ENCODE measurements at places on chromosomes 3 and 15.

DNA sequence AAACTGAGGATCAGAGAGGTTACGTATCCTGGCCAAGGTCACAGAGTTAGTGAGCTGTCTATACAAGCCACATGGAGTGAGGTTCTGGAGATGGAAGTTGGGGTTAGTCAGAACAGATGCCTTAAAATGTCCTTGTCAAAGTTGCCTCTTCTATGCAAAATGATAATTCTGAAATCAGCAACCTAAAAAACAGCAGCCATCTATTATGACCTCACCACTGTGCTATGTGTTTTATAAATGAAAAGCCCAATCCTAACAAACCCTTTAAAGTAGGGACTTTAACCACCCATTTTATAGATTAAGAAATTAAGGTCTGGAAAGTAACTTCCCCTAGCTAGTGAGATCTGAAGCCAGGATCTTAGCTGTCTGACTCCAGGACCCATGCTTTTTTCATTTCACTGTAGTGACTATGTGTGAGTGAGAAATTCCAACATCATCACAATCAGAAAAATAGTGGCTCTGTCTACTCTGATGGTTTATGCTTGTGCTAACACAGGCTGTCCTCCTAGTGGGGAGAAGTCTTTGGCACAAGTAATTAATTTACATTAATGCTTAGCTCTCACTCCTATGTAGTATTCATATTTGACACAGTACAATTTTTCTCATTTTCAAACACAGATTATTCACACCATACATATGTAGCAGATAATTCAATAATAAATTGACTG is 143.6 kb downstream of the ANO10 start:
- no peak for DNase-seq

GRCh38 chr15:22960556-22960955 is 19.6 kb downstream of the CYFIP1 start:
- DNase-seq: no peak

GRCh38 chr3:47054412-47054811 is 74.9 kb downstream of the NBEAL2 start:
- DNase-seq: no peak

- no peak for DNase-seq
Observed at GRCh38 chr15:63073497-63074172, 31.1 kb downstream of the TPM1 start.

DNA sequence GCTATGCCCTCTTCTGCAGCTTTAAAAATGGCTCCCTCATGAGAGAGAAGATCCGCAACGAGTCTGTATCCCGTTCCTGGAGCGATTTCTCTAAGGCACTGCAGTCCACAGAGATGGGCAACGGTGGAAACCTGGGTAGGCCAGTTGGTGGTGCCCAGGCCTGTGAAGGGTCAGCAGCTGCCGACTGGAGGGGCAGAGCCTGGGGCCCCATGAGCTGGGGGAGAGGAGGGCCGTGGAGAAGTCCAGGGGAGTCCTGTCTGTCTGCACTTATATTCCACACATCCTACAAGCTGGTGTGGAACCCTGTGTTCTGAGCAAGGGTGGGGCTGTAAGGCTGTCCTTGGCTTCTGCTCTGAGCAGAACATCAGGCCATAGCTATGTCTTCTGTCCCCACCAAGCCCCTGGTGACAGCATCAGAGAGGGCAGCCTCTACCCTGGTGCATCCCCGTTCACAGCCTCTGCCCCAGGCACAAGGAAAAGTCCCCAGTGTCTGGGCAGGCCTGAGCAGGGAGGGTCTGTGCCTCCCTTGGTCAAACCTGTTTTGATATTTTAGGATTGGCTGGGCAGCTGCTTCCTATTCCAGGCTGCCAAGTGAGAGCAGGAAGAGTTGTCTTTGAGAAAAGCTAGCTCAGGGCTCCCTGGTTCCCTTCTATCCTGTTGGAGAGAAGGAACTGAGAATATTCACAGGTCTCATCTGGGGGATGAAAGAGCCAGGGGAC is 29.7 kb downstream of the XYLB start:
- no peak for DNase-seq

DNA sequence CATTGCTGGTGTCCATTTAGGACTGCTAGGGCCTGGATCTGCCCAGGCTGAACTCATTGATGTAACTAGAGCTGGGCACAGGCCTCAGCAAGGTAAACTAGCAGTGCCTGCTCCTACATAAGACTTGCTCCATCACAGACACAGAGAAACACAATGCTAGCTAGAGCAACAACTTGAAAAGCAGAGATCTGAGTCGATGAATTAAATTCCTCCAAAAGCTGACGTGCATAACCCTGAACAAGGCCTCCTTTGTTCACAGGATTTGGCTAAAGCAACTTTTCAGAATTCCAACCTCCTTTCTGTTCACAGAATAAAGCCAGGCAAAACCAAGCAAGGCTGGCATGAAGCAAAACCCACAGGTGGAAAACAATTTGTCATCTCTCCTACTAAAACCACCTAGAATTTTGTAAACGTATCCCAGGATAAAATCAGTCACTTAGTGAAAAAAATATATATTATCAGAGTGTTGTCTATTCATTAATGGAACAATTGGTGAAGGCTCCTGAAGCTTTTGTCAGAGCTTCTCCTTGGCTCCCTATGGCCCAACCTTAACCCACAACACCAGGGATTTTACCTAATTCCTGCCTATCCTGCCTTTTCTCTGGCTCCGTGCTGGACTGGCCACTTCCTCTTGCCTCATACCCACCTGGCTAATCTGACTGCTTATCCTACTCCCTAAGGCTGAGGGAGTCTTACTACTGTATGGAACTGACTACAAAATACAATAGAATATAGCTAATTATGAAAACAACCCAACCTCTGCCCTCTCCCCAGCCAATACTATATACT is 39.9 kb downstream of the PLCH1 start:
- DNase-seq: no peak

DNA sequence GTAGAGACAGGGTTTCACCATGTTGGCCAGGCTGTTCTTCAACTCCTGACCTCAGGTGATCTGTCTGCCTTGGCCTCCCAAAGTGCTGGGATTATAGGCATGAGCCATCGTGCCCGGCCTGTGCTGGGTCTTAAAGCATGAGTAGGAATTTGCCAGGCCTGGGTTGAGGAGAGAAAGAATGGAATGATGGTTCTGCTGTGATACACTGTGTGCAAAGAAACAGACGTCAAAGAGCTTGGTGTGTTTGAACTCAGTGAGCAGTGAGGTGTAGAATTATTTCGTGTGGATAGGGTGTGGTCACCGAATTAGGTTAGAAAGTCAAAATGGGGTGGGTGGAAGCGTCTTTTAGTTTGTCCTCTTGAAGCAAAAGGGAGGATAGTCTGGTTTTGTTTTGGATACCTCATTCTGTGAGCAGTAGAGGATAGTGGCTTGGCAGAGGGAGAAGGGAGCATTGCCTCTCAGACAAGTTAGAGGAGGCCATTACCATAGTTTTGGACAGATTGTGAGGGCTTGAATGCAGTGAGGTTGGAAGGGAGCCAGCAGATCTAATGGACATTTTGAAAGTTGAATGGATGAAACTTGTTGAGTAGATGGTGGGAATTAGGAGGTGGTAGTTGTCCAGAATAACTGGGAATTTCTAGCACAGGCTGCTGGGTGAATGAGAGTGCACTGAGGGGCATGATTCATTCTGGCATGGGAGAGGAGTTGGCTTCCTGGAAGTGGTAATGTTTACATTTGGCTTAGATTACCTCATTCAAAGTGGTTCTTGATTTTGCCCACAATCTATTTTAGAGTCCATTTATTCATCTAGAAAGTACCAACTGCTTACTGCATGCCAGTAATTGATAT is 27.2 kb downstream of the AKAP13 start:
- no peak for DNase-seq

- DNase-seq: no peak
Observed at GRCh38 chr15:83546512-83546888, 99.4 kb downstream of the SH3GL3 start.

DNA sequence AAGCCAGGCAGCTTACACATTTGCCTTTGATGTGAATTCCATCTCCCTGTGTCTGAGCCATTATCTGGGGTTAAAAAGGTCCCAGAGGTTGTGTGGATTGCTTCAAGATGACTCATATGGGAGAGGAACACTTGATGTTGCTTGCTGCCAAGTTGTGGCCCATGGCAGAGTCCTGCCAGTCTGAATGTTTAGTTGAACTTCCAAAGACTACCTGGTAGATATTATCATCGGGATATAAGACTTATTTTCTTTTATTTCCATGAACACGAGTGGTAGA is 85.6 kb downstream of the TJP1 start:
- no peak for DNase-seq
